Activated CD4-positive, alpha-beta memory T cell treated with anti-CD3 and anti-CD28 coated beads, Interleukin-2, amount 10 ng/mL, durations not matched to agents 7 days and 5 days (primary cell): ENCODE measurements at places on chromosomes 6 and 20.

DNA sequence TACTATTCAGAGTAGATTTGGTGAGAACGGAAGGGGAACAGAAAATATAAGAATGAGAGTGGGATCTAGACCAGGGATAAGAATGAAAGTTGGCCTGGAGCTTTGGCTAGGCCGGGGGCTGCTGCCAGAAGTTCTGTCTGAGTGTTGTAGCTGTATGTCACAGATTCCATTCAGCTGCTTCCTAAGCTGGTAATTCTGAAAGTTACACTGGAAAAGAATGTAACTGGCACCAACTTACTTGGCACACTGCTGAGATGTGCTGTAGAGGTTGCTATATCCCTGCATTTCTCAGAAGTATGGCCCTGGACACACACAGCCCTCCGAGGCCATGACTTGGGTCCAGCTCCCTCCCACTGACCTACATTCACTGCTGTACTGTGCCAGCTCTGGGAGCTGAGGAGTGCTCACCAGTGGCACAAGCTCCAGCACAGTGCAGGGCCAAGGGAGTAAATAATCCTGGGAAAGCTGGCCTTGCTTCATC lies 25.8 kb upstream of the TMEM217 start:
- H3K27me3 ChIP-seq: no peaks in the 10 kb centered on the region
- H3K36me3 ChIP-seq: peaks cover 63% of the 10 kb centered on the region
- DNase-seq: no peak
- no peak overlapping the region for H3K4me3 ChIP-seq

DNA sequence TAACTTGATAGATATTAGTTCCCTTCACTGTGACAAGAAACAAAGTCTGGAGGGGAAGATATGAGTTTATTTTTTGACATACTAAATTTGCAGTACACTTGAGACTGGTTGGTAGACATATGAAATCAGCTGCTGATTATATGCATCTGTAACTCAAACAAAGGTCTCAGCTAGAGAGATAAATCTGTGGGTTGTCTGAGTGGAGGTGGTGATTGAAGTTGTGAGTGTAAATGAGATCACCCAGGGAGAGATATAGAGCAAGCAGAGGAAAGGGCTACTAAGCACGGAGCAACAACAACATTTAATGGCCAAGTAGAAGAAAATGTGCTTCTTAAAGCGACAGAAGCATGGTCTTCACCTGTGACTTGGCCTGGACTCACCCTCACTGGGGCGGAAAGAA lies 173.2 kb upstream of the EYA4 start:
- no peaks in the 10 kb centered on the region for H3K4me1 ChIP-seq
- H3K36me3 ChIP-seq: no peaks in the 10 kb centered on the region
- DNase-seq: no peak
- H3K27me3 ChIP-seq: peaks cover 1% of the 10 kb centered on the region
- no peak overlapping the region for H3K27ac ChIP-seq

DNA sequence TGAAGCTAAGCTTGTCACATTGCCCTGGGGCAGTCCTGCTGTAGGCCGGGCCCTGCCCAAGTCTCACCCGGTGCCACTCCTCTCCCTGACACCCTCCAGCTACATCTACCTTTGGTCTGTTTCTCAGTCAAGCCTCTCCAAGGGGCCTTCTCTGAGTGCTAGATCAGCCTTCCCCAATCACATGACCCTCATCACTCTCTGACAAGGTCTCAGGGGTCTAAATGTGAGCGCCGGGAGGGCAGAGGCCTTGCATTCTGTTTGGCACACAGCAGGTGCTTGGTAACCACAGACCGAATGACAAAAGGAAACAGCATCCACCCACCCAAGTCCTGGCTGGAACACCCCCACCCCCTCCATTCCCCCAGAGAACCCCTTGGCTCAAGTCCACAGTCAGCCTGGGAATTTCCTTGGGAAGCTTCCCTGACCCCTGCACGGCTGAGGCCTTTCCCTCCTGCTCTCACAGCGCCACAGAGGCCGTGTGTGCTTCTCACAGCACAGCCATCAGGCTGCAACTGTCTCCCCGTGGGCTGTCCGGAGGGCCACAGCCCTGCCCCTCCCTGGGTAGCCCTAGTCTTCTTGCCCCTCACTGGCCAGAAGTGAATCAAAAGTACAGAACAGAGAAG lies 32.9 kb downstream of the PKIG start:
- H3K4me1 ChIP-seq: peaks cover 43% of the 10 kb centered on the region
- peaks cover 33% of the 10 kb centered on the region for H3K36me3 ChIP-seq
- no peak overlapping the region for H3K4me3 ChIP-seq
- DNase-seq: no peak
- peak overlapping the region; percentile 3 for H3K27ac ChIP-seq

GRCh38 chr6:163354085-163354484 lies 60.4 kb upstream of the QKI start:
- no peaks in the 10 kb centered on the region for H3K27me3 ChIP-seq
- no peaks in the 10 kb centered on the region for H3K4me1 ChIP-seq
- H3K36me3 ChIP-seq: no peaks in the 10 kb centered on the region
- DNase-seq: no peak
- H3K4me3 ChIP-seq: no peak overlapping the region

DNA sequence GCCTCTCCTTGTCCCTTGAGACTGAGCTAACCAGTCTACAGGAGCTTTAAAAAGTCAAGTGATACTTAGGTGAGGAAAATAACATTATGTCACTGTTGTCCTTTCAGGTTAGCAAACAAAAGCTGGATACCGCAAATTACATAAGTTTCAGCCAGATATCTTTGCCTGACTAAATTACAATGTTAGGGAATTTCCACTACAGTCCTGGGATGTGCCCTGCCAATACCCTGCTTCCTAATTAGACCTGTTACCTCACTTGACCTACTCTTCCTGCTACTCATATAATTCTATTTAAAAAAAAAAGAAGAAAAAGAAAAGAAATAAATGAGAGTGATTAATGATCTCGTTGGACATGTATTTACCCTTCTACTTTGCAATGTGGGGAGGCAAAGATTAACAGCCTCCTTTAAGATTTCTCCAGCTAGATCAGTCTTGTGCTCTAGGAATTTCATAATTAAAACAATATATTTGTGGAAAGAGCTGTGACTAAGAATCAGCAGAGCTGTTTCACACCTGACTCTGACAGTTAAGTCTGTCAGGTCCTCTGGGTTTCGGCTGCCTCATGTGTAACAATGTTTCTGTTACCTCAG lies 318.9 kb downstream of the HDGFL1 start:
- H3K36me3 ChIP-seq: no peaks in the 10 kb centered on the region
- DNase-seq: no peak
- no peaks in the 10 kb centered on the region for H3K27me3 ChIP-seq
- H3K4me1 ChIP-seq: no peaks in the 10 kb centered on the region
- no peak overlapping the region for H3K27ac ChIP-seq
- no peak overlapping the region for H3K4me3 ChIP-seq

DNA sequence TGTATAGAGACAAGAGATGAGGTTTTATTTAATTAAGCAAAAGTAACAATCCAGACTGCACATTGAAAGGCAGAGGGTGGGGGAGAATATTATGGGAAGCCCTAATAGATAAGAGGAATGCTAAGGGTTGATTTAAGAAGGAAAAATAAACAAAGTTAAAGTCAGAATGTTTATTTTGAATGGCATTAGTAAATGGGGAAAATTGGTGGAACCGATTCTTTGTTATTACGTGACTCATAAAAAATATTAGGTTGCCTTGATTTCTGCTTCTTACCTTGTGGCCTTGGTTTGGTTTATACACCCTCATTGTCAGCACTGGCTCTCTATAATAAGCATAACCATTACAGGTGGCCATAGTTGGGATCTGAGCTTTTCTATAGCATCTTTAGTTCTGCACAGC lies 674.8 kb upstream of the CITED2 start:
- no peak overlapping the region for H3K27ac ChIP-seq
- H3K4me1 ChIP-seq: no peaks in the 10 kb centered on the region
- H3K36me3 ChIP-seq: no peaks in the 10 kb centered on the region

GRCh38 chr6:73648166-73648565 lies 5.6 kb downstream of the SLC17A5 start:
- H3K27ac ChIP-seq: no peak overlapping the region
- DNase-seq: no peak
- peaks cover 5% of the 10 kb centered on the region for H3K36me3 ChIP-seq
- H3K27me3 ChIP-seq: no peaks in the 10 kb centered on the region

DNA sequence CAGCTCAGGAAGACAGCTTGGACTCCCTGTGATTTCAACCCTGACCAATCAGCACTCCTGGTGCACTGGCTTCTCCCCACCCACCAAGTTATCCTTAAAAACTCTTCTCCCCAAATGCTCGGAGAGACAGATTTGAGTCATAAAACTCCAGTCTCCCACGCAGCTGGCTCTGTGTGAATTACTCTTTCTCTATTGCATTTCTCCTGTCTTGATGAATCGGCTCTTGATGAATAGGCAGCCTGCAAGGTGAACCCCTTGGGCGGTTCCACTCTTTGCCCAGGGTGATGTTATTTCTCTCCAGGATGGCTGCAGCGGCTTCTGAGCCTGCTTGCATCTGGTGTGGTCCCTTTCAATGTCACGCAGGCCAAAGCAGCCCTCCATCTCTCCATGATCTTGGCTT lies 12.4 kb downstream of the SLC52A3 start:
- H3K4me1 ChIP-seq: peaks cover 5% of the 10 kb centered on the region
- DNase-seq: no peak
- peaks cover 7% of the 10 kb centered on the region for H3K27me3 ChIP-seq
- H3K36me3 ChIP-seq: no peaks in the 10 kb centered on the region

- no peak for DNase-seq
- no peaks in the 10 kb centered on the region for H3K4me1 ChIP-seq
- no peak overlapping the region for H3K27ac ChIP-seq
- H3K36me3 ChIP-seq: no peaks in the 10 kb centered on the region
- H3K4me3 ChIP-seq: no peak overlapping the region
Observed at GRCh38 chr20:21936720-21937380, 231.4 kb downstream of the PAX1 start.

- no peaks in the 10 kb centered on the region for H3K27me3 ChIP-seq
- H3K4me1 ChIP-seq: peaks cover 77% of the 10 kb centered on the region
- H3K4me3 ChIP-seq: peak overlapping the region; percentile 96
- peaks cover 58% of the 10 kb centered on the region for H3K36me3 ChIP-seq
- H3K27ac ChIP-seq: peak overlapping the region; percentile 97
Observed at GRCh38 chr6:33320315-33321181, 3.0 kb upstream of the ZBTB22 start.

GRCh38 chr6:42418724-42419123 lies 33.0 kb downstream of the TRERF1 start:
- no peak overlapping the region for H3K27ac ChIP-seq
- peaks cover 18% of the 10 kb centered on the region for H3K36me3 ChIP-seq
- no peak for DNase-seq
- no peak overlapping the region for H3K4me3 ChIP-seq

DNA sequence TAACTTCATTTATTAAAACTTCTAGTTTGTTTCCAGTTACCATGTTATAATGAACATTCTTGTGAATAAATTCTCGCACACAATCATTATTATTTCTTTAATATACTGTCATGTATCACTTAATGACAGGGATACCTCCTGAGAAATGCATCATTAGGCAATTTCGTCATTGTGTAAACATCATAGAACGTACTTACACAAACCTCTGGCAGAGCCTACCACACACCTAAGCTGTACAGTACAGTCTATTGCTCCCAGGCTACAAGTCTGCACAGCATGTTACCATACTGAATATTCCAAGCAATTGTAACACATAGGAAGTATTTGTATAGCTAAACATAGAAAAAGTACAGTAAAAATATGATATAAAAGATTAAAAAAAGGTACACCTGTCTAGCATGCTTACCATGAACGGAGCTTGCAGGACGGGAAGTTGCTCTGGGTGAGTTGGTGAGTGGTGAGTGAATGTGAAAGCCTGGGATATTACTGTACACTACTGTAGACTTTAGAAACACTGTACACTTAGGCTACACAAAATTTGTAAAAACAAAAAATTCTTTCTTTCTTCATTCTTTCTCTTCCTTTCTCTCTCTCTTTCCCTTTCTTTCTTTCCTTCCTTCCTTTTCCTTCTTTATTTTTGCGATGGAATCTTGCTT lies 268.2 kb upstream of the SOX4 start:
- H3K27me3 ChIP-seq: peaks cover 2% of the 10 kb centered on the region
- H3K4me1 ChIP-seq: no peaks in the 10 kb centered on the region
- H3K36me3 ChIP-seq: no peaks in the 10 kb centered on the region
- DNase-seq: no peak
- no peak overlapping the region for H3K4me3 ChIP-seq

DNA sequence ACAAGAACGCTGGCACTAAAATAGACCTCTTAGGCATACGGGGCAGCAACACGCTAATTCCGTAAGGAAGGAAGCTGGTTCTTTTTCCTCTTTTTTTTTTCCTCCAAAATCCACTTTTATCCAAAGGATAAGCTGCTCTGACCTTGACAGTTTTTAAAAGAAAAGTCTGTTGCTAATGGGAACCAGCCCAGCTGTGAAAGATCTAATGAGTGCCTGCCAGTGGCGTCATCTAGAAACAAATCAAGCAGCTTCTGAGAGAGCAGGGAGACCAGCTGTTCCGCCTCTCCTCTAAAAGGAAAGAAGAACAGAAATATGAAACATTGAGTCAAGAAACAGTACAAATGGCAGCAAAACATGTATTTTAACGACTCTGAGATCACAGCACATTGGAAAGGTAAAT lies 78.6 kb downstream of the FAXC start:
- peaks cover 12% of the 10 kb centered on the region for H3K27me3 ChIP-seq
- H3K4me1 ChIP-seq: no peaks in the 10 kb centered on the region

DNA sequence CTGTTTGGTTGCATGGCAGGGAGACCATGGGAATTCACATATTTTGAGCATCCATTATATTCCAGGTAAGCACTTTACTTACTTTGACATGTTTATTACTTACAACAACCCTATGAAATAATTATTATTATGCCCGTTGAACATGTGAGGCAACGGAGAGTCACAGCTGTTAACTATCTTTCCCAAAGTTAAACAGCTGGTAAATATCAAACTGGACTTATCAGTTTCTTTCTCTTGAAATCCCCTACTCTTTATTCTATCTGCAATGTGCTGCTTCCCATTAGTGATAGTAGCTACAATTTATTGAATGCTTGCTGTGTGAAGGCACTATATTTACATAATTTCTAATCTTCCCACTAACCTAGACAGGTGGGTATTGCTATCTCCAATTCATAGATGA lies 847.7 kb upstream of the MAP3K7 start:
- no peaks in the 10 kb centered on the region for H3K4me1 ChIP-seq
- DNase-seq: no peak
- no peaks in the 10 kb centered on the region for H3K36me3 ChIP-seq
- no peak overlapping the region for H3K4me3 ChIP-seq
- H3K27ac ChIP-seq: no peak overlapping the region

GRCh38 chr6:143605906-143606521 lies 71.8 kb upstream of the PHACTR2 start:
- H3K4me3 ChIP-seq: no peak overlapping the region
- H3K27me3 ChIP-seq: no peaks in the 10 kb centered on the region
- H3K27ac ChIP-seq: no peak overlapping the region
- DNase-seq: no peak
- H3K36me3 ChIP-seq: peaks cover 3% of the 10 kb centered on the region
- peaks cover 4% of the 10 kb centered on the region for H3K4me1 ChIP-seq

DNA sequence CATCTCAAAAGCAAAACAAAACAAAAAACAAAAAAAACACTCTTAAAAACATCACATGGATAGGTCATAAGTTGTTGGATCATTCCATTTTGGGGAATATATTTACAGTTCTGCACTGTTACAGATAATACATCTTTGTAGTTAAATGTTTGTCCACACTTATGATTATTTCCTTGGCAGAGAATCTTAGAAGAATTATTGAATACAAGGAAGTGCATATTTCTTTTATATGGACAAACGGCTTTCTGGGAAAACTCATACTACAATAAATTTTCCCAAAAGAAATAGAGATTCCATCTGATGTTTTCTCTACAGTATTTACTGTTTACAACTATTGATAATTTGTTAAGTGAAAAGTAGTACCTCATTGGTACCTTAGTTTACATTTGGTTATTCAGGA lies 33.8 kb downstream of the GMPR start:
- H3K36me3 ChIP-seq: no peaks in the 10 kb centered on the region
- no peaks in the 10 kb centered on the region for H3K27me3 ChIP-seq
- no peak for DNase-seq
